ENCODE measurements at places on chromosomes 4 and X.
A peak's percentile ranks its signal among the peaks of the same experiment; 100 is the strongest.

DNA sequence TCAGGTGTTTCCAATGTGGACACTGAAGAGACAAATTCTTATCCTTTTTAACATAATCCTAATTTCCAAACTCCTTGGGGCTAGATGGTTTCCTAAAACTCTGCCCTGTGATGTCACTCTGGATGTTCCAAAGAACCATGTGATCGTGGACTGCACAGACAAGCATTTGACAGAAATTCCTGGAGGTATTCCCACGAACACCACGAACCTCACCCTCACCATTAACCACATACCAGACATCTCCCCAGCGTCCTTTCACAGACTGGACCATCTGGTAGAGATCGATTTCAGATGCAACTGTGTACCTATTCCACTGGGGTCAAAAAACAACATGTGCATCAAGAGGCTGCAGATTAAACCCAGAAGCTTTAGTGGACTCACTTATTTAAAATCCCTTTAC lies 18.6 kb downstream of the TLR7 start:
- DNase-seq = peak; percentile 64

- DNase-seq = peak; percentile 67
Observed at GRCh38 chrX:112642349-112642748, 37.4 kb downstream of the LHFPL1 start.

GRCh38 chr4:153197301-153197700 lies 6.9 kb upstream of the TRIM2 start:
- peak; percentile 4 for DNase-seq

DNA sequence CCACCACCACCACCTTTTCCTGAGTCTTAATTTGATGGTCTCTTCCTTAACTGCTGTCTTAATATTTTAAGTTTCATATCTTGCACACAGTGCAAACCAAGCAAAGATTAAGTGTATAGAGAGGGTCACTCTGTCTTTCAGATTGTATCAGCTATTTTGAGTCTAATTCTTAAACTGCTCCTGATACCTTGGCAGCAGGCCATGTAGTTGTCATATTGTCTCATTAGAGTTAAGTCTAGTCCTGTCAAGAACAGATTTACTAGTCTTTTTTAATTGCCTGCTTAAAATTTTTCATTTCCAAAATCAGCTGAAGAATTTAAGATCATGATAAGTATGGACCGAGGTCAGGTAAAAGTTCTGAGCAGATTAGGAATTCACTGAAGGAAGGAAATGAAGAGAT lies 51.5 kb downstream of the FHIP1A start:
- DNase-seq = no peak

GRCh38 chr4:142330311-142330710 lies 515.8 kb downstream of the INPP4B start:
- no peak for DNase-seq

DNA sequence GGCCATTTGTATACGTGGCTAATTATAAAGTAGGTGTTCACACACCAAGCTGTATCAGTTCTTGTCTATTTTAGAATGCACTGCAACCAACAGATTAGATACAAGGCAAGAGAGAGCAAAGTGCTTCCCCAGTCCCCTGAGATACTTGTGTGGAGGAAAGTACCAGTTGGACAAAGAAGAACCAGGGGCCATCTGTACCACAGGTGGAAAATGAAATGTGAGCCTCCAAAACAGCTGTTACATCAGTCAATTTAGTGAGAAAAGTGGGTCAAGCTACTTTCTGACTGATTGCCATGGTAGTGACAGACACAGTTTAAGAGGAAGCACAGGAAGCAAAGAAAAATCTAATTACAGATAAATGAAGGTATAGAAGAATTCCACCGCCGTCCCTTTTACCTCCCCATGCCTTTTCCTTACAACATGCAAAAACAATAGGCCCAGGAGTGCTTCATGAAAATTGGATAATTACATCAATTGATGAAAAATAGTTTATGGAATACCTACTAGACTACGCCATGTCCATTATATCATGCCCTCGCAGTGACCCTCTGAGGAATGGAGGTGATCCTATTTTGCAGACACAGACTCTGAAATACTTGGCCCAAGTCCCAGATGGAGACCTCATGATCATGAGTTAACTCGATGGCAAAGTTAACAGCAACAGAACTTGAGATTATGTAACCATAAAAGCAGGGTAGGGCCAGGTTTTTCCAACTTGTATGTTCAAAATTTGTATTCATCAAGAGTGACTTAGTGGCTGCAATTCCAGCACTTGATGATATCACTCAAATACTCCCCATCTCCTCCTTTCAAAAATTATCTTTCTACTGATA lies 15.8 kb downstream of the SMPX start:
- DNase-seq = no peak

GRCh38 chrX:13598877-13599276 lies 29.5 kb downstream of the EGFL6 start:
- DNase-seq = no peak
